ENCODE measurements at places on chromosomes 7 and 10.

DNA sequence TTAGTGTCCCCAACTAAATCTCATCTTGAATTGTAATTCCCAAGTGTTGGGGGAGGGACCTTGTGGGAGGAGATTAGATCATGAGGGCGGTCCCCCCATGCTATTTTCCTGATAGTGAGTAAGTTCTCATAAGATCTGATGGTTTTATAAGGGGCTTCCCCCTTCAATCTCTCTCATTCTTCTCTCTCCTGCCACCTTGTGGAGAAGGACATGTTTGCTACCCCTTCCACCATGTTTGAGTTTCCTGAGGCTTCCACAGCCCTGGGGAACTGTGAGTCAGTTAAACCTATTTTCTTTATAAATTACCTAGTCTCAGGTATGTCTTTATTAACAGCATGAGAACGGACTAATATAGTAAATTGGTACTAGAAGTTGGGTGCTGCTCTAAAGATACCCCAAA is 365.6 kb downstream of the ANKRD7 start:
- no peak for DNase-seq

- peak; percentile 41 for DNase-seq
Observed at GRCh38 chr10:103929381-103929921, 11.5 kb upstream of the STN1 start.

- DNase-seq = no peak
Observed at GRCh38 chr10:103545366-103545765, 51.9 kb downstream of the NEURL1 start.

DNA sequence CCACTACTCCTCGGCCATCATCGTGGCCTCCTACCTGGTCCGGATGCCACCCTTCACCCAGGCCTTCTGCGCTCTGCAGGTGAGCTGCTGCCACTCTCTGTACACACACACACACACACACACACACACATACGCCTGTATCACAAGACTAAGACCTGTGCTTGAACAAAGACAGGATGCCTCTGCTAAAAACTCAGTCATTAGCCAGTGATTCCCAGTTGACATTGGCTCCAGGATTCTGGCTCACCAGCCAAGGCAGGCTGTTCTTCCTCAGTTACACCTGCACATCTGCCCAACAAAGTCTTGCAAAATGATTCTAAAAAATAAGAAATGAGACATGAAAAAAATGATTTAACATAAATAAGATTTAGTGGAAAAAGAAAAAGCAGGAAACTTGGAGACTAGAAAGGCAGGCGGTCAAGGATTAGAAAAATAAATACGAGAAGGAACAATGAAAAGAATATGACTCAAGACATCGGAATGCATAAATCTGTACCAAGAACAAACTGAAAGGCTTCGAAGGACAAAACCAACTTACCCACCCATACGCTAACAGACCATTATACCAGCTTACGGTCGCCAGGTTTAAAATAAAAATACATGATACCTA is 7.4 kb upstream of the LRRC18 start:
- DNase-seq = peak; percentile 6

DNA sequence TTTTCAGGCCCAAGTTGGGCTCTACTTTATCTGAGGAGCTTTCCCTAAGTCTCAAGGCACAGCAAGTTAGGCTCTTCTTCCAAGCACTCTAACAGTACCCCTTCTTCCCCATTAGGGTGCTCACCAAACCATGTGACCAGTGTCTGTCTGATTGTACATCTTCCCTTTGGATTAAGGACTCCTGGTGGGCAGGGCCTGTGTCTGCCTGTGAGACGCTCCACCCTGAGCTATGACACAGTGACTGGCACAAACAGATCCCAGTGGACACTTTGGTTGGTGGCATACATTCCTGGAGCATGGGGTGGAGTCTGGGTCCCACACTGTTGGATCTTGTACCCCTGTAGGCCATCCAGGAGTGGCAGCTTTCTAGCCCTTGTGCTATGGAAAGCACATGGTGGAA is 23.8 kb downstream of the PLPP4 start:
- no peak for DNase-seq

GRCh38 chr10:1434202-1434601 is 303.1 kb downstream of the ADARB2 start:
- no peak for DNase-seq

- peak; percentile 91 for DNase-seq
Observed at GRCh38 chr7:33807779-33808482, 97.4 kb upstream of the BMPER start.

DNA sequence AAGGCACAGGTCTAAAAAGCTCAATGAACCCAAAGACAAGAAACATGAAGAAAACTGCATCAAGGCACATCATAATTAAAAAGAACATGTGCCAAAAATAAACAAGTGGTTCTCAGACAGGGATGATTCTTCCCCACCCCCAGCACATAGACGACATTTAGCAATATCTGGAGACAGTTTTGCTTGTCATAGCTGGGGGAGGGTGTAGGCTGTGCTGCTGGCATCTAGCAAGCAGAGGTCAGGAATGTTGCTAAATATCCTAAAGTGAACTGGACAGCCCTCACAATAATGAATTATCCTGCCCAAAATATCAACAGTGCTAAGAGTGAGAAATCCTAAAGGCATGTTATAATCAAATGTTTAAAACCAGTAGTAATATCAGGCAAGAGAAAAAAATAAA is 122.6 kb downstream of the MICU1 start:
- peak; percentile 80 for DNase-seq

DNA sequence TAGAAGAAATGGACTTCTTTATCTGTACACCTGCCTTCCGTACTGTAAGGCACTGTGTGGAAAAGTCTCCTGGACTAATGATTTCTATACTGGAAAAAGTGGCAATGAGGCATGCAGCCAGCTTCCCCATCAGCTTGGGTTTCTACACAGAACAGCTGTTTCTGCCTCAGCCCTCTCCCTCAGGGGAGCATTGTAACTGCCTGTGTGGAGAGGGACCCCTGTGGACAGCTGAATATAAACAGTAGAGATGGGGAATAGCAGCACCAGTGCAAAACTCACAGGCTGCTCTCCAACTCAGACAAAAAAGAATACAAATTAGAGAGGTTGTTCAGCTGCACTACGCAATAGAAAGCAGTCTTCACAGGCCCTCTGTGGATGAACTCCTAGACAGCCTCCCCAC is 451.3 kb upstream of the MBL2 start:
- DNase-seq = no peak

DNA sequence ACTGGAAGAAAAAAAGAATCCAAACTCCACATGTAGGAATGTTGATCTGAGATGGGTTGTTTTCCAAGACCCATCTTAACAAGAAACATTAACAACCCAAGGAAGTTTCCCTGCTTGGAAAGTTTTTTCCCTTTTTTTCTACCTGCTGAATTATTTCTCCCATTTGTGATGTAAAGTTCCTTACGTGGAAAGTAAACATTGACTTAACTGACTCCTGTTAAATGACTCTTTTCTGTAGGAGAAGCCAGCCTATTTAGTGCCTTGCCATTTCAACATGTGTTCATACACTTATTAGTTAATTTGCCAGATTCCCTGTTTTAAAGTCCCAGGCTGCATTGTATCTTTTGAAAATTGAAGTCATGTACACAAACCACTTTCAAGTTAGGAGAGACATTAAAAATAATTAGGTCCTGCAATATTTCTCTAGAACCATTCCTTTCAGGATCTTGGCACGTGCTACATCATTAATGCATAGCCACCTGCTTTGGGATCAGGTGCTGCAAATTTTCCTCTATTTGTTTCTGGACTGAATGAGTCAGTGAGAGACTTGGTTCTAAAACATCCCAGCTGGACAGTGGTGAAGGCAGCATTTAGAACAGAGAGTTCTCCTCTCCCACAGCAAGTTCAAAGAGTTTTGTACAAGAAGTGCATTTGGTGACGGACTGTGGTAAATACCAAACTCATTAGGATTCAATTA is 698.5 kb downstream of the SUGCT start:
- no peak for DNase-seq

GRCh38 chr7:70719125-70719524 is 412.8 kb upstream of the GALNT17 start:
- DNase-seq = no peak

- DNase-seq = peak; percentile 82
Observed at GRCh38 chr10:69760072-69760471, 41.6 kb upstream of the COL13A1 start.

DNA sequence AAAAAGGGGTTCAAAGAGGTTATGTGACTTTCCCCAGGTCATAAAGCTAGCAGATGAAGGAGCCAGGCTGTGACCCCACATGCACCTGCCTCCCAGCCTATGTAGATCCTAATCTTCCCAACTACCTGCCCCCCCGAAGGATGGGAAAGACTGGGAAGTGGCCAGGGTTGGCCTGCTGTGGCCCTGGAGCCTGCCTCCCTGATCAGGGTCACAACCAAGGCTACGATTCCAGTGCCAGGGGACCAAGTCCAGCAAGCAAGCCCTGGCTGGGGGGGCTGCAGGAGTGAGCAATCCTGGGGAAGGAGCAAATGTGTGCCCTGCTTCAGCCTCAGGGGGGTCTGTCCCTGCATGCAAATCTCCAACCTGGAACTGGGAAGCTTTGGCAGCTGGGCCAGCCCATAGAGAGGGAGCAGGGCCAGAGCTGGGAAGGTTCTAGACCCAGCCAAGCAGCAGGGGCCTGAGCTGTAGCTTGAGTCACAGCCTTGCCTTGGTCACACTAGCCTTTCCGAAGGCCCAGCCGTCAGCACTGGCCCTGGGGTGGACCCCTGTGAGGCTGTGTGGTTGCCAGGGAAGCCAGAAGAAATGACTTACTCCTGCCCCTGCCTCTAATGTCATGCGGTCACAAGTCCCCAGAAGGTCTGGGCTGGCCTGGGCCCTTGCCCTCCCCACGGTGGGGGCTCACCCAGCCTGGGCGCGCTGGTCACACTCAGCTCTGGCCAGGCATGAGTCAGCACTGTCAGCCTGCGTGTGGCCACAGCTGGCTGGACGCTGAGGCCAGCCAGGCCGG is 96.4 kb upstream of the ZMIZ1 start:
- peak; percentile 93 for DNase-seq

DNA sequence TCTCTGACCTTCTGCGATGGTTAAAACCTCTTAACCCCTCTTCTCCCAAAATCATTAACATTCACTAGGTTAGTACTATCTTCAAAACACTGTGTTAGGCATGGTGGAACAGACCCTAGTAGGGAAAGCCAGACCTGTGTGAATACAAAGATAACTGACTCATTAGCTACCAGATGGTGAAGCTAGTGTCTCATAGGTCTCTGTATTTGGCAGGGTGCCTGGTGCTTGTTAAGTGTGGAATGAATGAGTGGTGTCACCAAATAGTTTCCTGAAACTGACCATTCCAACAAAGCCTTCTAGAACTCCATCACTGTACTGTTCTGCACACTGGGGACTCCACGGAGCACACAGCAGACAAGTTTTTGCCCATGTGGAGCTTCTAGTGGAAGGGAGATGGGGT is 27.7 kb upstream of the TM9SF3 start:
- peak; percentile 21 for DNase-seq

- DNase-seq = no peak
Observed at GRCh38 chr10:132059760-132060508, 5.8 kb upstream of the JAKMIP3 start.

DNA sequence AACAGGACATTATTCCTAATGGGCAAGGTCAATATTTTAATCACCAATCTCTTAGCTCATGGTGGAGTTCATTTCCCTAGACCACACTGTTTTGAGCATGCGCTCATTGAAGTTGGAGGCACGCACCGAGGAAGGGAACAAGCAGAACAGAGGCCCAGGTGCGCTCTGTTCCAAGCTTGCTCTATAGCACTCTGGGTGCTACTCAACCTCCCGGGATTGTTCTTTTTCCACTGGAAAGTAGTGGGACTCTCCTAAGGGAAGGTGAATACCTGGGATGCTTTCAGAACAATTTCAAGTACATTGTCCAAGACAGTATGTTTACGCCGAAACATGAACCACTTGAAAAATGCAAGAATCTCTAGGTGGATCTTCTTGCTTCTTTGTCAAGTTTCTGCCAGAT is 16.2 kb downstream of the PLXNA4 start:
- no peak for DNase-seq

- DNase-seq = peak; percentile 44
Observed at GRCh38 chr7:90706072-90706716, 110.1 kb downstream of the CDK14 start.

DNA sequence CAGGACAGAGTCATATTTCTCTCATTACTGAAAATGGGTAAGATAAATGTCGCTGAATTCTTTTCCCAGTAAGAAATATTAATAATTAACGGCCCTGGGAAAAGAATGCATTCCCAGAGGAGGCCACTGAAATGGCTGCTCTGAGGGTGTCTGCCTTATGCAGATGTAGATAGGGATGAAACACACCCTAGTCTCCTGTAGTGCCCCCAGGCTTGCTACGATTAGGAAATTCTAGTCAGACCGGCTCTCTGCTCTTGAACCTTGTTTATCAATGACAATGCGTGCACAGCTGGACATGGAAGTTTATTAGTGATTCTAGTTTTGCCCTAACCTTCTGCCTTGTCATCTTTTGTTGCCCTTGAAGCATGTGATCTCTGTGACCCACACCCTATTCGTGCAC is 291.1 kb downstream of the ZNF248 start:
- DNase-seq = no peak

DNA sequence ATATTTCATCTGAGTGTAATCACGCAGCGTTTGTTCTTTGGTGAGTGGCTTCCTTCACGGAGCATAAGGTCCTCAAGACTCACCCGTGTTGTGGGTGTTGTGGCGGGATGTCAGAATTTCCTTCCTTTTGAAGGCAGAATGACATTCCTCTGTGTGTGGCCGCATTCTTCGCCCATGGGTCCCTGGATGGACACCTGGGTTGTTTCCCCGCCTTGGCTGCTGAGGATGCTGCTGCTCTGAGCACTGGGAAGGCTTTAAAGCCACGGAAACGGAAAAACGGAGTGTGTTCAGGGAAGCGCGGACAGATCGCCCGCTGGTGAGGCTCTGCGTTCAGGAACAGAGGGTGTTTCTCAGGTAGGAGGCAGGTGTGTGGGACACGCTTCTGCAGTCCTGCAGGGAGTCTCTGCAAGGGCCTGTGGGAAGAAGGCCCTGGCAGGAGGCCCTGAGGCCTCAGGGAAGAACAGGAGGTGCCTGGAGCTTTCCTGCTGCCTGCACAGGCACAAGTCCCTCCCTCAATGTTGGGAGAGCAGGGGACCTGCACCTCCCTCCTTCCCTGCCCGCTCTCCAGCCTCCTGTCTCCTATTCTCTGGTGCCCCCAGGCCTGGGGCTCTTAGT is 35.7 kb upstream of the SHH start:
- no peak for DNase-seq

DNA sequence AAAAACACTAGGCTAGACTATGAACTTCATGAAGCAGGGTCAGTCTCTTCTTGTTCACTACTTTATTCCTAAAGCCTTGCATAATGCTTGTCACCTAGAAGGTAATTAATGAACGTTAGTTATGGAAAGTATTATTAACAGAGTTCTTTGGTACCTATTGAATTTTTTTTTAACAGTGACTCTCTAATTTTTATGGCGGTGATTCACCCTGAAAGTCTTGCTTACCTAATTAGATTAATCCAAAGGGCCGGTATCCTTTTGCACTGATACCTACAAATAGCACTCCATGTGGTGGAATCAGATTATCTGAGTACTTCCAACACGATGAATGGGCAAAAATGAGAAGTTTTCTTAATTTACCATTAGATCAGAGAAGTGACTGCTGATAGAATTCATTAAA is 31.7 kb downstream of the STAM start:
- DNase-seq = no peak

- DNase-seq = no peak
Observed at GRCh38 chr10:52232561-52233350, 81.3 kb upstream of the DKK1 start.

All from fibroblast of lung (primary cell).